Coronary artery (tissue), 2 donors: ENCODE measurements at places on chromosomes 6 and 20.

- DNase-seq: no peak
These were observed 167.0 kb upstream of the SASH1 start for GRCh38 chr6:148175550-148176188.

GRCh38 chr6:13432526-13433184, 54.7 kb downstream of the GFOD1 start:
- peak; percentile 21 for DNase-seq

DNA sequence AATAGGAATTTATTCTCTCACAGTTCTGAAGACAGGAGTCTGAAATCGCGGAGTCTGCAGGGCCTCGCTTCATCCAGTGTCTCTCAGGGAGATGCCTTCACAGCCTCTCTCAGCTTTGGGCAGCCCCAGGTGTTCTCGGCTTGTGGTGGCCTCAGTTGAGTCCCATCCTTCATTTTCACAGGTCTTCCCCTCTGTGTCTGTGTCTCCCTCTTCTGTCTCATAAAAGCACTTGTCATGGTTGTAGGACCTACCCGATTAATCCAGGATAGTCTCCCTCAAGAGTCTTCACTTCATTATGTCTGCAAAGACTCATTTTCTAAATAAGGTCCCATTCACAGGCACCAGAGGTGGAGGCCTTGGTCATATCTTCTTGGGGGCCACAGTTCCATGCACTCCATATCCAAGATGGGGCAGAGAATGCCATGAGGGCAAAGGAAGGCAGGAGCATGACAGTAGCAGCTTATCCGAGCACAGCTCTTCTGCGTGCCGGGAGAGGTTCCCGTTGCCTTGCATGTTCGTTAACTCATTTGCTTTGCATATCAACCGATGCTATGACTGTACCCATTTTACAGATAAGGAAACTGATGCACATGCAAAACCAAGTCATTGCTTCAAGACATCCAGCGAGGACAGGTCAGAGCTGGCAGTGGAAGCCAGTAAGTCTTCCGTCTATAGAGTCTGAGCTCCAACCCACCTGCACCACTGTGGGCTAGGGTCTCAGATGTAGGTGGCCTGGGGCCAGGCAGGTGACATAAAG, 363.8 kb upstream of the SULF2 start:
- DNase-seq: no peak

GRCh38 chr20:62732031-62732760, 23.6 kb downstream of the NTSR1 start:
- DNase-seq: no peak

- no peak for DNase-seq
These were observed 141.0 kb downstream of the TBXT start for GRCh38 chr6:166026586-166027126.

GRCh38 chr6:112268654-112269053, 14.3 kb upstream of the LAMA4 start:
- no peak for DNase-seq

DNA sequence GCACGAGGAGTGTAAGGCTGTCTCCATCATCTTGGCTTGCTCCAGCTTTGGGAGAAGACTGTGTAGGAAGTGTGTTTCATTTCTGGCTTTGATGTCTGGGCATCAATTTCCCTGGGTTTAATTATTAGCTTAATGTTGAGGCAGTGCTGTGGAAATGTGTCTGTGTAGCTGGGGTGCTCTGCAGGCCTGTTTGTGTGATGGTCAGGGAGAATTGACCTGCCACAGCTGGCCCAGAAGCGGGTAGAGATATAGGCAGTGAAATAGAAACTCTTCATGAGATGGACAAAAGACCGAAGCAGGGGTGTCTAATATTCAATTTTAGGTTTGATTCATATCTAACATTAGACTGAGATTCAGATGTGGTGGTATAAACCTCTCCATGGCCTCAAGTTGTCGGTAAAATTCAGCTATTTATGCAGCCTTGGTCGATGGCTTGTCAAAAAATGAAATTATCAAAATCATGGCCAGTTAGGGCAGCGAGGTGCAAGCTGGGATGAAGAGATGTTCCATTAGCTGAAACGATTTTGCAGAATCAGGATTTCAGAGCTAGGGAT, 95.3 kb upstream of the SNX9 start:
- no peak for DNase-seq

GRCh38 chr6:10413850-10414738, 780 bp downstream of the TFAP2A start:
- no peak for DNase-seq

- DNase-seq: no peak
These were observed 97.1 kb downstream of the FAXC start for GRCh38 chr6:99252421-99252820.

DNA sequence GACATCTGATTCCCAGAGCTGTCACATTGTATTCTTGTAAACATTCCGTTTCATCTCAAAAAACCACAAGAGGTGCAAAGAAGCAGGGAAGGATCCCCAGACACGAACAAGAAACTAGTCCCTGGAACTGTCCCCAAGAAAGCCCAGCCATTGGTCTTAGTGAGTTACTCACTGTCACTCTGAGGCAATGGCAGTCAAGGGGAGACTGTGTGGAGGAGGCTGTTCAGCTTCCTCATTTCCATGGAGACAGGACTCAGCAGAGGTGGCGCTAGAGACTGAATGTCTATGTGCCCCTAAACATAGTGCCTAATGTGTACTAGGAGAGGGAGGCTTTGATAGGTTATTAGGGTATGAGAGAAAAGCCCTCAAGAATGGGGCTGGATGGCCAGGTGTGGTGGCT, 11.1 kb downstream of the ULBP1 start:
- no peak for DNase-seq

- no peak for DNase-seq
These were observed 366.1 kb upstream of the SOX4 start for GRCh38 chr6:21227486-21227885.

DNA sequence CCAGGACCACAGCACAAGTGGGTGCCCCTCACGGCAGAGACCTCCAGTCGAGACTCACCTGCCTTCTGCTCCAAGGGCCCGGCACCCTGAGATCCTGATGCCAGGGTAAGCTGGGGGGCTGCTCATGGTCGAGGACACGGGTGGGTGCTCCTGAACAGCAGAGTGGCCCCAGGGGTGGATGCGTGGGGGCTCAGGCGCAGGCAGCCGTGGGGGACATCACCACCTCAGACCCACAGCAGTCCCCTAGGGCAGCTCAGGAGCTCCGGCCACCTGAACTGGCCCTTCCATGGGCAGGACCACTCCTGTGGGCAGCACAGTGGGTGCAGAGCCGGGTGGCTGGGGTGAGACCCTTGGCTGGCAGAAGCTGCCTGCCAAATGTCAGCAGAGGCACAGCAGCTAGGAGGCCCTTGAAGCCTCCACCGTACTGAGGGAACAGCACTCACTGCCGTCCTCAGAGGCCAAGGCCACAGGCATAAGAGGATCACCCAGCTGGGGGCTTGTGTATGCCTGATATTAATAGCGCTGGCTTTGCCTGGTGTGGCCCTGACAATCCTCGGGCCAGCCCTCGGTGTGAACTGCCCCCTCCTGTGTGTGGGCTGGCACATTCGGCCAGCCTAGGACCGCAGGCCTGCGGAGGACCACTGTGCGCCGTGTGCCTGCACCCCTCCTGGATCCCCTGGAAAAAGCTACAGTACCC, 5.4 kb downstream of the UCKL1 start:
- no peak for DNase-seq

DNA sequence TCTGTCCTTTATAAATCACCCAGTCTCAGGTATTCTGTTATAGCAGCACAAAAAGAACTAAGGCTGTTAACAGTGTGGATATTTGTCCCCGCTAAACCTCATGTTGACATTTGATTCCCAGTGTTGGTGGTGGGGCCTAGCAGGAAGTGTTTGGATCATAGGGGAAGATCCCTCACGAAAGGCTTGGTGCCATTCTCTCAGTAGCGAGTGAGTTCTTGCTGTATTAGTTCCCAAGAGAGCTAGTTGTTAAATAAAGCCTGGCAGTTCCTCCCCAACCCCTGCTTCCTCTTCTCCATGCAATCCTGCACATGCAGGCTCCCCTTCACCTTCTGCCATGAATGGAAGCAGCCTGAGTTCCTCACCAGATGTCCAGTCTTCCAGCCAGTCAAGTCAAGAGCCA, 29.8 kb upstream of the ERVFRD-1 start:
- no peak for DNase-seq

DNA sequence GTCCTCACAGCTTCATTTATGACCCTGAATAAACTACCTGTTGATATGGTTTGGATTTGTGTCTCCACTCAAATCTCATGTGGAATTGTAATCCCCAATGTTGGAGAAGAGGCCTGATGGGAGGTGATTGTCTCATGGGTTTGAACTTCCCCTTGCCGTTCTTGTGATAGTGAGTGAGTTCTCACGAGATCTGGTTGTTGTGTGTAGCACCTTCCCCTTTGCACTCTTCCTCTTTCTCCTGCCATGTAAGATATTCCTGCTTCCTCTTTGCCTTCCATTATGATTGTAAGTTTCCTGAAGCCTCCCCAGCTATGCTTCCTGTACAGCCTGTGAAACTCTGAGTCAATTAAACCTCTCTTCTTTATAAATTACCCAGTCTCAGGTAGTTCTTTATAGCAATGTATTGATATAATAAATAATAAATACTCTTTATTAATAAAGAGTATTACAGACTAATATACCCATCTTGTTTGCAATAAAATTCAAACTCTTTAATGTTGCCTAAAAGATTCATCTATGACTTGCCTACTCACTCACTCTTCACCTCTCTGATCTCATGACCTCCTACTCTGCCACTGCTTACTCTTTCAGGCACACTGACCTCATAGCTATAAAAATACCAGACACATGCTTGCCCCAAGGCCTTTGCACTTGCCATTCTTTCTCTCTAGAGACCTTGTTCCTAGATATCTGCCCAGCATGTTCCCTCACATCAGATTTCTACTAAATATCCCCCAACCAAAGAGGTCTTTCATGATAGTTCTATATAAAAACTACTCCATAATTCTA, 256.4 kb upstream of the MARCKS start:
- DNase-seq: no peak

GRCh38 chr6:4055420-4056041, 23.4 kb downstream of the FAM217A start:
- no peak for DNase-seq

DNA sequence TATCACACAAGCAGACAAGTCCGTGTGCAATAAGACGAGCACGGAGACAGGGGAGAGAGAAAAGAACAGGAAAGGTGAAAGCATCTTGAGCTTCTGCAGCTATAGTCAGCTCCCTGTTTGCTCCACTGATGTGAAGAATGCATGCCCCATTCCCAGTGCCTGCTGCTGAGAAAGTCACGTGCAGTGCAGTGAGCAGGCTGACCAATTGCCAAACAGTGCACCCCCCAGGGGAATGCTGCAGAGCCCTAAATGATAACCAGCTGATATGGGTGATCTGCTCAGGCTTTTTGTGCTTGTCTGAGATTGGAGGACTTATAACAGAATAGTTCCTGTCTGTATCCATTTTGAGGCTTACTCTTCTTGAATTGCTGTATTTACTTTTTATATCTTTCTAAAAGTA, 121.5 kb downstream of the PACRG start:
- DNase-seq: no peak

GRCh38 chr6:158958504-158959386, 41.3 kb downstream of the RSPH3 start:
- DNase-seq: no peak

DNA sequence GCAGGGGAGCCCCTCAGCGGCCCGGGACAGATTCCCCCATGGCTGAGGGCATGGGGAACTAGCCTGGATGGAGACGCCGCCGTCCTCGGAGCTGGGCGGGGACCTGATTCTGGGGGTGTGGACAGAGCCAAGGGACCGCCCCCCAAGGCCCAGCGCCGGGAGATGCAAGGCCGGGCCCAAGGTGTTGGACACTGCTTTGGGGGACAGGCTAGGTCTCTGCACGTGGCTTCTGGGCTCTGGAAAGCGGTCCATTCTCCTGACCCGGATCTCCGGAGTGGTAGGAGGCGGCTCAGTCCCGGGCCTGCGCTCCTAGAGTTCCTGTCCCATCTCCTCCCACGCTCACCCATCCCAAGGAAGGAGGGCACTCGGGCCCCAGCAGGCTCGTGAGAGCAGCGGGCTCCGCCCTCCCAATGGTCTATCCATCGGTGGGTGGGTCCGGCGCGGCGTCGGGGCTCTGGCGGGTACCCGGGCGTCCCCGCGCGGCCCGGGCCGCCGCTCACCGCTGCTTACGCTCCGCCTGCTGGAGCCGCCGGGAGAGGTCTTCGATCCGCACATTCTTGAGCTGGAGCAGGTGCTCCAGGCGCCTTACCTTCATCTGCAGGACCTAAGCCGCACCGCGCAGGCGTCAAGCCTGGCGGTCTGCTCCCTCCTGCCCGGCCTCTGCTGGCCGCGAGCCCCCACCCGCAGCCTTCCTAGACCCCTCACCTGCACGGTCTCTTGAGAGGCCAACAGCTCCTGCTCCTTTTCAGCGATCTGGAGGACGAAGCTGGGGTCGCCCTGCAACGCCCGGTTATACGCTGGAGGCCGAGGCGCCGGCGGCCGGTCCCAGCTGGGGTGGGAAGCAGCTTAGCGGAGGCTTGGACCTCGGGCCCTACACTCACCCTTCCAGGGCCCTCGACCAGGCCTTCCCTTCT, 3.3 kb downstream of the SPEF1 start:
- no peak for DNase-seq

DNA sequence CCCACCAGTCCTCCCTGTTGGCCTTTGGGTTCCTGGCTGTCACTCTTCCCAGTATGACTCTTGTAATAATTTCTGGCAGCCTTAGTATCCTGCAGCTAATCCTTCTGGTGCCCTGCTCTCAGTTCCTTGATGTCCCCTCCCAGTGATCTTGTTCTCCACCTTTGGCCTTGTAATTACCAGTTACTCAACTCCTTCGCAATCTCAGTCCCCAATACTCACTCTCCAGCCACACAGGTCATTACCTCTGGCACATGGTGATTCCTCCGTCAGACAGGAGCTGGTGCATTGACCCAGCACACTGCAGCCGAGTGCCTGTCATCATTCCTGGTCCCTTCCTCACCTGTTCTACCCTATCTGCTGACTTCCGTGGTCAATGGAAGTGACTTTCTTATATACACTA, 101.4 kb downstream of the FAM120B start:
- no peak for DNase-seq

GRCh38 chr20:35954907-35955251, 577 bp upstream of the SCAND1 start:
- DNase-seq: no peak

DNA sequence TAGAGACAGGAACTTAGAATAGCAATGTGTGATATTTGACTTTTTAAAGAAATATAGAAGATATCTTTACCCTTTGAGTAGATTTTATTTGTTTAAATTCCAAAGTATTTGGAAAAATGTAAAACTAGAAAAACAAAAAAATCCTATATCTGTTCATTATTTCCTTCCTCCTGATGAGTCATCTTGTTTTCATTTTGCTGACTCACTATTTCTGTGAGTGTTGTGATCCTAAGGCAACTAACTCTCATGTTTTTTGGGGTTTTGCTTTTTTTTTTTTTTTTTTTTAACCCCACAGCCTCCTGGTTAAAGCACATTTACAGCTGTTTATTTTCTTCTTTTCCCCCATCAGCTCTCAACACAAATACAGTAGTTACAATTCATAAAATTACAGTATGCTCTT, 37.8 kb upstream of the THEMIS start:
- no peak for DNase-seq

- no peak for DNase-seq
These were observed 31.0 kb downstream of the KCNQ2 start for GRCh38 chr20:63441136-63442099.
